Stimulated activated CD8-positive, alpha-beta memory T cell treated with anti-CD3 and anti-CD28 coated beads, Interleukin-15, amount 100 ng/mL, for 48 hours (primary cell): ENCODE measurements at places on chromosomes 2 and 18.
A peak's percentile ranks its signal among the peaks of the same experiment; 100 is the strongest.

DNA sequence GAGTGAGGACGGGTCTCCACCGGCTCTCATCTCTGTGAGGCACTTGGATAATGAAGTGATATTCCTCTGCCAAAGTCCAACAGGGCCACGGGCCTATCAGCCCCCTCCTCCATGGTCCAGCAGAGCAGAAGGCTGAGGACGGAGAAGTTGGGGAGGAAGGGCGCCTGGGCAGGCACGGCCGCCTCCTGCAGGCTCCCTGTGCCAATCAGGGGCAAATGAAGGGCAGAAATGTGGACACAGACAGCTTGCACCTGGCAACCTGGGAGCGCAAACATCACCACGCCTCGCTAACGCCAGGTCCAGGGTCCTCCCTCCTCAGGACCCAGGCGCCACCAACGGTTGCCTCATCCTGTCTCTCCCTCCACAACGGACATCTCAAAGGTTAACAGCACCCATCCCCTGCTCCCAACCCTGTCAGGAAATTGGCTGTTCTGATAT lies 24.3 kb downstream of the SMAD7 start:
- no peak for DNase-seq

GRCh38 chr2:11508279-11508678 lies 25.6 kb upstream of the GREB1 start:
- DNase-seq = no peak

DNA sequence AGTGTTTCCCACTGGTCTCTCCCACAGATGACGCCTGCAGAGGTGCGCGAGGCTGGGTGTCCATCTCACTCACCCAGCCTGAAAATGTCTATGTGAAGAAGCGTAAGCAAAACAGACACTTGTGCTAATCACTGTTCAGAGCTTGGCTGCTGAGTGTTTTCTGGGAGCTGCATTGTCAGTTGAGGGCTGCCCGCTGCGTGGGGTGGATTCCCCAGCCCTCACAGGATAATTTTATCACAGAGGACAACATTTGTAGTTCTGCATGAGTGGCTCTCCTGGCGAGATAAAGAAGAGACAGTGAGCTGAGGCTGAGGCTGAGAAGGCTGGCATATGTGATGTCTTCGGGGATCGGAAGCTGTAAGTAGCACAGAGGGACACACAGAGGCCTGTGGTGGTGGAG lies 16.2 kb upstream of the CAPN13 start:
- no peak for DNase-seq

DNA sequence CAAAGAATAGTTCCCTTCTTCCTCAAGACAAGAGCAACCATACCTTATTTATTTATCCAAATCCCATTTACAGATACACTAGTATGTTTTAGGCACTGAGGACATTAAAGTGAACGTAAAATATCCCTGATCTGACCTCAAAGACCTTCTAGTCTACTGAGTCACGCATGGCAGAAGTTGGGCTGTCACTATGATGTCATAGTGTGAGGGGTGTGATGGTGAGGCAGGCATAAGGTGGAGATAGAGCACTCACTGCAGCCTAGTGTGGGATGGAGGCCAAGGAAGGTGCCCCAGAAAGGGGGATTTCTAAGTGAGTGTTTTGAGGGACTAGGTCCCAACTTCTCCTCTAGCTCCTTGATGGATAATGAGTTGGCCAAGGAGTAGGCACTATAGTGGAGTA lies 249.5 kb upstream of the SKOR2 start:
- DNase-seq = no peak

DNA sequence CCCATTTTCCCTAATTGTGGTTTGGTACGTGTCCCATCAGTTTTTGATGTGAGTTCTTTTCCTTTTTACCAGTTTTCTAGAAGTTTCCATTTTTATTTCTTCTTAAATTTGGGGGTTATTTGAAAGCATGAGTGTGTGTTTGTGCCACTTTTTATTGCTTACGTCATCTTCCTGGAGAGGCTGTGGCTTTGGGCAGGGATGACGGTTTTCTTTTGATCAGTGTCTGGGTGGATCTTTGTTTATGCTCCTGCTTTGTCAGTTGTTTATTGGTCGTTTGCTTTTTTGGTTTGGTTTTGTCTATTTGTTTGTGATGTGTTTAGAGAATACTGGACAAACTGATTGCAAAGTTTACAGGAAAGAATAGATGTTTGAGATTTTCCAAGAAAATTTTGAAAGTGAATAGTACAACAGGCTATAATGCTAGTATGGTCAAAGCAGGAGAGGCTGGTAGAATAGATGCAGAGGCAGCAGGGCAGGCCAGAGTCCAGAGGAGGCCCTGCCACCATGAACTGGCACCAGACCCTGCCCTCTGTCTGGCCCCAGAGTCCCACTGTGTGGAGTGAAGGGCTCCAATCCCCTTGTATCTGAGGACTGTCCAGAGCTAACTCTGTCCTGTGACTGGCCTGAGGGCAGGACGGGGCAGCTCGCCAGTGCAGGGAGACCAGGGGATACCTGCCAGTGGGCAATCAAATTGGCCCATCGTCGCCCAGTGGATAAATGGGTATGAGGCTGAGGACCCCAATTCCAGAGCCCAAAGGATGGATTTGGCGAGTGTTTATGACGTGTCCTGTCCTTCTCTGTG lies 23.4 kb upstream of the SNED1 start:
- DNase-seq = no peak

GRCh38 chr2:61538920-61539520 lies 864 bp upstream of the XPO1 start:
- peak; percentile 35 for DNase-seq

DNA sequence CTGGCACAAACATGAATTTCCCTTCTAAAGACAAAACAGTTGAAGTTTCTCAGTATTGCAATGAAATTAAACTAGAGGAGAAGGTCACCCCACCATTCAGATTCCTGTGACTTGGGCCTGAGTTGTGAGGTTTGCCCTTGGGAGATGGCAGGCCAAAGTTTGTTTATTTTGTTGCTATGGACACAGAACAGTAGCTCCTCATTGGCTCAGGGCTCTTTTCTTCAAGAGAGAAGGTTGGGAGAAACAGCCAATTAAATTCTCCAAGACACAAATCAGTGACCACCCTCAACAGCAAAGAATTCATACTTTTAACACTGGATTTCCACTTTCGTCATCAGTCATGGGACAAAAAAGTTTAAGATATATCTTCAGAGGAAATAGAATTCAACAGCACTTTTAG lies at the start of gene FLACC1:
Gene FLACC1, minus strand, starts transcription at position 125 of the 400 bp plus-strand sequence. CDS start 5,941 bp downstream, outside the sequence.
- no peak for DNase-seq
